NCI-H1436 treated with DMSO at 0.1 percent for 48 hours (cell line): ENCODE measurements at places on chromosomes 12 and 14.

DNA sequence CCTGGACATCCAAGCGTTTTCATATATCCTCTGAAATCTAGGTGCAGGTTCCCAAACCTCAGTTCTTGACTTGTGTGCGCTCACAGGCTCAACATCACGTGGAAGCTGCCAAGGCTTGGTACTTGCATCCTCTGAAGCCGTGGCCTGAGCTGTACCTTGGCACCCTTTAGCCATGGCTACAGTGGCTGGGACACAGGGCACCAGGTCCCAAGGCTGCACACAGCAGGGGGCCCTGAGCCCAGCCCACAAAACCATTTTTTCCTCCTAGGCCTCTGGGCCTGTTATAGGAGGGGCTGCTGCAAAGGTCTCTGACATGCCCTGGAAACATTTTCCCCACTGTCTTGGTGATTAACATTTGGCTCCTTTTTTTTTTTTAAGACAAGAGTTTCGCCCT is 11.6 kb upstream of the FAM177A1 start:
- DNase-seq: no peak

GRCh38 chr14:26597589-26598080 is at the start of gene NOVA1:
Gene NOVA1 (minus strand): TSS chr14:26598033. CDS start chr14:26597436, 597 bp downstream.
- no peak for DNase-seq

- no peak for DNase-seq
Measured at GRCh38 chr12:128178966-128179365, 88.0 kb upstream of the TMEM132C start.

DNA sequence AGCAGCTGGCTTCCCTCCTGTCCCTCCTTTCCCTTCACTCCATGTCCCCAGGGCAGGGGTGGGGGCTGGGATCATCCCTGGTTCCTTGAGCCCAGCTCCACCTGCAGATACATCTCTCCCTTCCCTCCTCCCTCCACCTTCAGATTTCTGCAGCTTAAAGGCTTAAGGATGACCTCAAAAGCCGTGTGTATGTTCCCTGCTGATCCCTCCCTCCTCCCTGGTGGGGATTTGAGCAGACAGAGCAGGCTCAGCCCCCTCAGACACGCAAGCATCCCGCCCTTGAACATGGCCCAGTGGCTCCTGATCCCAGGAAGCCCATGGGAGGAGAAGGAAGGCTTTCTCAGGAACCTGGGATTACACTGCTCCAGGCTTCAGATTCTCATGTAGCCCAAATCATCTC is 82.9 kb upstream of the RIN3 start:
- no peak for DNase-seq

GRCh38 chr12:53938326-53939140 is at the start of gene HOXC13:
Gene HOXC13 (plus strand): TSS chr12:53938831. CDS start chr12:53938907, 76 bp downstream.
- DNase-seq: no peak

- DNase-seq: no peak
Measured at GRCh38 chr14:32571995-32572866, 243.1 kb downstream of the AKAP6 start.

- no peak for DNase-seq
Measured at GRCh38 chr14:90602088-90602687, 205.4 kb downstream of the CALM1 start.

DNA sequence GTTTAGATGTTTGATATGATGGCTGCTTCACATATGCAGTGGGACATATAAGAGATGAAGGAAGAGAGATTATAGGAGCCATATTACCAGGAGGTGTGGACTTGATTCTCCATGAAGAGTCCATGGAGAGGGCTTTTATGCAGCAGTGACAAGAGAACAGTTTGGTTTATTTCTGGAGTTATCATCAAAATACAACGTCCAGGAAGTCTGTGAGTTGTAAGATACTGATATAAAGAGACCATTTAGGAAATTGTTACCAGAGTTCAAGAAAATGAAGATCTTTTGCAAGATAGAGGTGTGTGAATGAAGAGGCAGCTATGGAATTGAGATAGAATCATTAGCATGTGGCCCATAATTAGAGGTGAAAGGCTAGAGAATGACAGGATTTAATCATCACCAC is 431.7 kb downstream of the NPAS3 start:
- no peak for DNase-seq

DNA sequence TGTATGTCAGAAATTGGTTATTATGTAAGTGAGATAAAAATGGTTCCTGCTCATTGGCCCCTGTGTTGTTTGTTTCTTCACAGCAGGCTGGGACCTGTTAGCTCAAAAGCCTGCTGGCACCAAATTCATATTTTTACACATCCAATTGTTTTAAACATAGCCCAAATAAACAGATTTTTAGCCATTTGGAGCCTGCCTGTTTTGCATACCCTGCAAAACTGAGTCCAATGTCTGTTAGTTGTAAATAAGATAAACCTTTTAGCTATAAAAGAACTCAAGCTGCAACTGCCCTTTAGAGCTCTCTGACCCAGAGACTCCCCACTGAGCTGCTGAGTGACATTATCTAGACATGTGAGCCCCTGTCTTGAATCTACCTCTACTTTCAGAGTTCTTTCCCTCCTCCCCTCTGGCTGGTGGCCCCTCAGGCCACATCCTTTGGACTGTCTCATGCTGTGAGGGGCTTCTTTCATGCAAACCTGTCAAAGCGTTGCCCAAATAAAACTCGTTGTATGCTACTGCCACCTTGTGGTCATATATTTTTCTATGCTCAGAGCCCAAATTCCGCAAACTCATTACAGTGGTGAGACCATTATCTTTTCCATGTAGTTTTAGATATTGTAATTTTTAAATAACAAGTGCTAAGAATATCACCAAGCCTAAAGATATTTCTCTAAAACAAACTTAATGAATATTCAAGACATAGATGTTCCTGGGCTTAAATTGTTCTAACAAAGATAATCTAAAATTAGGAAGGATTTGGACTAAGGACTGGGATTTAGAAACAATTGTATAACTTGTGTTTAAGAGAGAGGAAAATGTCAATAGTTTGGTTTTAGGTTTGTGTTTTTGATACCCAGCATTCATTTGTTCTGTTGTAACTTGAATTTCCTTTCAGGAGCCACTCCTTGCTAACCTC is 337.9 kb downstream of the AACS start:
- no peak for DNase-seq

- DNase-seq: no peak
Measured at GRCh38 chr12:95195122-95195521, 22.1 kb downstream of the FGD6 start.

DNA sequence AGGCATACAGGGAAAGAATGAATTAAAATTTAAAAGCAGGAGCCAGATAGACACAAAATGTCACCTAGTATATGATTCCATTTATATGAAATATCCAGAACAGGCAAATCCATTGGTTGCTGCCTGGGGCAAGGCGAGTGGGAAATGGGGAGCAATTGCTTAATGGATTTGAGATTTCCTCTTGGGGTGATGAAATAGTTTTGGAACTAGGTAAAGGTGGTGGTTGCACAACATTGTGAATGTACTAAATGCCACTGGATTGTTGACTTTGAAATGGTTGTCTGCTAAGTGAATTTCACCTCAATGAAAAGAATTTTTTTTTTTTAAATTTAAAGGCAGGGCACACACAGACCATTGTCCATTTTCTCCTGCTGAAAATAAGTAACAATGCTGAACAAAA is 61.9 kb downstream of the ABCC9 start:
- no peak for DNase-seq

DNA sequence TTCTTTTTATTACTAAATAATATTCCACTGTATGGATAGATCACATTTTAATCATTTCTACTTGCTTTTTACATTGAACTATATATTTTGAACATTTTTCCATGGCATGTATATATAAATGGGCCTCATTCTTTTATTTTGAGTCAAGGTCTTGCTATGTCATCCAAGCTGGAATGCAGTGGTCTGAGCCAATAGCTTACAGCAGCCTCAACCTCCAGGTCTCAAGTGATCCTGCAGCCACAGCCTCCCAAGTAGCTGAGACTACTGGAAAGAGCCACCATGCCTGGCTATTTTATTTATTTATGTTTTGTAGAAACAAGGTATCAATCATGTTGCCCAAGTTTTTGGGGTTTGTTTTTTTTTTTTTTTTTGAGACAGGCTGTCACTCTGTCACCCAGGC is 7.6 kb downstream of the FCF1 start:
- DNase-seq: no peak

GRCh38 chr12:27462151-27462694 is 15.7 kb downstream of the SMCO2 start:
- DNase-seq: no peak

- DNase-seq: no peak
Measured at GRCh38 chr12:130920119-130920703, 33.5 kb upstream of the ADGRD1 start.
